ENCODE measurements at places on chromosomes 13 and 19.

- no peak for DNase-seq
These were observed 152.3 kb downstream of the TM9SF2 start for GRCh38 chr13:99653526-99653925.

- DNase-seq: no peak
These were observed 26.2 kb downstream of the OPA3 start for GRCh38 chr19:45558399-45558878.

GRCh38 chr13:70612881-70613280 lies 504.6 kb upstream of the KLHL1 start:
- no peak for DNase-seq

DNA sequence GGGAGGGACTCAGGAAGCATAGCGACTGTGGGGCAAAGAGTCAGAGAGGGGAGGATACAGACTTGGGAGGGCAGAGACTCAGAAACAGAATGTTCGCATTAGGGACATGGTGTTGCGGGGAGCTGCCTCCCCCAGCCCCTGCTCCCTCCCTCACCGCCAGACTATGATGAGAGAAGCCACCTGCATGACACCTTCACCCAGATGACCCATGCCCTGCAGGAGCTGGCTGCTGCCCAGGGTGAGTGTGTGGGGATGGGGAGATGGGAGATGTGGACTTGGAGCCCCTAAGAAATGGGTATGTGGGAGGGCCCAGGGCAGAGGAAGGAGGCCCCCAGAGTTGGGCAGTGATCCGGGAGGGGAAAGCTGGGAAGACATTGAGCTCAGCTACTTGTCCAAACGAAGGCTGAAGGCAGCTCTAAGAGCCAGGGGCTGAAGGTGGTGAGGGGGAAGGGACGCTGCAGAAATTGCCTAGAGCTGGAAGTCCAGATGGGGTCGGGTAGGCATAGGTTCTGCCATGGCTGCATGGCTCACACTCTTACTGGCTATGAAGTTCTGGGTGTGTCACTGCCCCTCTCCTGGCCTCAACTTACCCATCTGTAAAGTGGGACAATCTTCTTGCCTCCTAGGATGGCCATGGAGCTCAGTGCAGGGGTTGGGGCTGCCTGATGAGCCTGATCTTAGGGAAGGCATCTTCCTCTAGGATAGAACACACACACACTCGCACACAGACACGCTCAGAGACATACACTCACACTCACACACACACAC lies 1.4 kb downstream of the SPACA6 start:
- DNase-seq: no peak

DNA sequence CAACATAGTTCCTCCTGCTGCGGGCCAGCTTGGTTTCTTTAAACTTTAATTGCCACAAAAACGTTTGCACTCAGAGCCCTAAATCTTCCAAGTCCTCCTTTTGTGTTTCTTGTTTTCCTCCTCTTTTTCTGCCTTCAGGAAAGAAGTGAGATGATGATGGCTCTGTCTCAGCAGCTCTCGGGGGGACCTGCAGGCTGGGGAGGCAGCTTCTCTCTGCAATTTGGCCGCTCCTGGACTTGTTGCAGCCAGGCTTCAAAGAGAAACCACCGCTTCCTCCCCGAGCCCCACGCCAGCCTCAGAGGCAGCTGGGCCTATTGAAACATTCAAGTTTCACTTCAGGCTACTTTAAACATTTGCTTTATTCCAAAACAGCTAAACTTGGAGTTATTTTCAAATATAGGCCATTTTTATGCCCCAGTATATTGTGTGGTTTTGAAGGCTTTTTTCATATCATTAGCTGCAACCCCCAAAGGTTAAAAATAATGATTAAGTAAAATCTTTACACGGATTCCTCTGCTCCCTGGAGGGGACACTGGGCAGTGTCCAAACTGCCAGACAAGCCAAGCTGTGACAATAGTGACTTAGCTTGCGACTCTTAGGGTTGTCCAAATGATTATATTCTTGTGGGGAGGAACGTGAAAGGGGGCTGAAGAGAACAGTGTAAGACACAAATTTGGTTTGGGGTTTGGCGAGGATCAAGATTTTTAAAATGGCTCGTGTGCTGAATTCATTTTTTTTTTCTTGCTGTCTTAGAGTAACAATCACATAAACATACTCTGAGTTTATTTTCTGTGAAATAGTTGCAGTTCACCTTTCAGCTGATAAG lies 330.8 kb downstream of the DLEU7 start:
- DNase-seq: no peak

GRCh38 chr13:91184244-91184926 lies 163.1 kb upstream of the MIR17HG start:
- DNase-seq: no peak

- no peak for DNase-seq
These were observed 527.5 kb upstream of the NBEA start for GRCh38 chr13:34414616-34415015.

- DNase-seq: no peak
These were observed 25.4 kb upstream of the SCEL start for GRCh38 chr13:77510156-77510555.

DNA sequence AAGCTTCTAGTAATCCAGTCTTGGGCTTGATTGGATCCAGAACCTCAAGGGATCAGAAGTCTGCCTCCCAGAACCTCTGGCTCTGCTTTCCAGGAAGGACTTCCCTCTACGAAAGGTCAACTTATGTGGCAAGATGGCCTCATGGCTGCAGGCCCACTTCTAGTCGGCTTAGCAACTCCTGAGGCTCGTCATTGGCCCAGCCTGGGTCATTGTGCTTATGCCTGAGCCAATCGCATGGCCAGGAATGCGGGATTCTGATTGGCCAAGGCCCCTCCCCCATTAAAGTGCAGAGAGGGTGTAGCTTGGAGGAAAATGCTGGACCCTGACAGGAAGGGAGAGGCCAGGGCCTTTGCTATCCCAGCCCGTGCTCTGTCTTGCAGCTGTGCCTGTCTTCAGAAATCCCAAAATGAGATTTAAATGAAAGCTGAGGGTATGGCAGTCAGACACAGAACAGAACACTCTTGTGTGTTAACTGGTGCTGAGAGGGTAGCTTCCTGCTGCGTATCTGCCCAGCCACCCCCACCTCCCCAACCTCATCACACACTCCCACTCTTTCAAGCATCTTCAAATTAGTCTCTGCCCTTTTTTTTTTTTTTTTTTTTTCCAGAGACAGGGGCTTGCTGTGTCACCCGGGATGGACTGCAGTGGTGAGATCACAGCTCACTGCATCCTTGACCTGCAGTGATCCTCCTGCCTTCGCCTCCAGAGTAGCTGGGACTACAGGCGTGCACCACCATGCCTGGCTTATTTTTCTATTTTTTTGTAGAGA lies 5.5 kb upstream of the CCNE1 start:
- no peak for DNase-seq

GRCh38 chr13:103873725-103874124 lies 807.5 kb upstream of the SLC10A2 start:
- DNase-seq: no peak

DNA sequence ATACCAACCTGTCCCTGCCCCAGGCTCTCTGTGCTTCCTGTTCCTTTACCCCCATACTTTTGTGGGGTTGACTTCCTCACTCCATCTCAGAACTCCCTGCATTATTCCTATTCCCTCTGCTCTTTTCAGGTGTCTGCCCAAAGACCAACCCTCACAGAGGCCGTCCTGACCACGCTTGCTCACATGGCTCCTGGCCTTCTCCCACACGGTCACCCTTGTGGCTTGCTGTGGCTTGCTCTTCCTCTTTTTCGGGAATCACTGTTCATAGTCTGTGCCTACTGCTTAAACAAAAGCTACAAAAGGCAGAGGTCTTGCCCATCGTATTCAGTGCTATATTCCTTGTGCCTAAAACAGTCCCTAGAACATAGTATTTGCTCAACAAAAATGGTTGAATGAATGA lies 25.2 kb upstream of the ARGLU1 start:
- no peak for DNase-seq

DNA sequence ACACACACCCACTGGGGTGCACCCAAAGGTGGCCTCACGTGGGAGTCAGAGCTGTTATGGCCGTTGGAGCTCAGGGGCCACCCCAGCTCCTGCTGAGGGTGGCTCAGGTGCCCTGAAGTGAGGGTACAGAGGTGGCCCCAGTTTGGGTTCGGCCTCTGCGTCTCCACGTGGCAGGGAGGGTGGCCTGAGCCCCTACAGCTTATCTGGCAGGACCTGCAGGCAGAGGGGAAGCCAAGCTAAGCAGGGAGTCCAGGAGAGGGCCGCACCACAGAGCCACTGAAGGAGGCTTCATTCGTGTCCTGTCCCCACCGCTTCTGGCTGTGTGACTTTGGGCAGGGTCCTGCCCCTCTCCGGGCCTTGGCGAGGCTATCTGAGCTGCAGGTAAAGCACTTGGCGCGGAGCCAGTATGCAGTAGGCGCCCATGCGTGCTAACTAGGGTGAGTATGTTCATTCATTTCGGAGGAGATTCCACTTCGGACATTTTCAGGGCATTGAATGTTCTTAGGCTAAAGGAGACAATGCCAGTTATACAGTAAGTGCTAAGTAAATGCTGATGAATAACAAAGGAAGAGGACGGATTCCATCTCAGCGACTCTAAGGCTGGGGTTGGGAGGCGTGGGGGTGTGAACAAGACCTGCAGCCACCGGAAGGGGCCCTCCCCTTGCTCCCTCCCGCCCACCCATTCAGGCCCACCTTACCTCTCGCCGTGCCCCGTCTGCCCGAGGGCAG lies 4.9 kb downstream of the REX1BD start:
- DNase-seq: no peak

GRCh38 chr19:14536926-14537692 lies 7.7 kb downstream of the TECR start:
- DNase-seq: no peak

DNA sequence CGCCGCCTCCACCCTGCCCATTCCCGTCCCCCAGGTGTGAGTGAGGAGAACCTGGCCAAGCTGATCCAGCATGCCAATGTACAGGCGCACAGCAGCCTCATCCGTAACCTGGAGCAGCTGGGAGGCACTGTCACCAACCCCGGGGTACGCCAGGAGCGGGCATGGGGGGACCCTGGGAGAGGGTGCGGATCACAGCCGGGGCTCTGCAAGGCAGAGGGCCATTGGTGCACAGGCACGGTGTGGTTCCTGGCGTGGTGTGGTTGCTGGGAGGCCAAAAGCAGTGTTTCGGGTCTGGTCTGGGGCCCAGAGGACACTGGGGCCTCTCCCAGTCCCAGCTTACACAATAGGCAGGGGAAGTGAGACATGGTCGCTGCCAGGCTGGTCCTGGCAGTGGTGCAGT lies 8.3 kb downstream of the STXBP2 start:
- no peak for DNase-seq

DNA sequence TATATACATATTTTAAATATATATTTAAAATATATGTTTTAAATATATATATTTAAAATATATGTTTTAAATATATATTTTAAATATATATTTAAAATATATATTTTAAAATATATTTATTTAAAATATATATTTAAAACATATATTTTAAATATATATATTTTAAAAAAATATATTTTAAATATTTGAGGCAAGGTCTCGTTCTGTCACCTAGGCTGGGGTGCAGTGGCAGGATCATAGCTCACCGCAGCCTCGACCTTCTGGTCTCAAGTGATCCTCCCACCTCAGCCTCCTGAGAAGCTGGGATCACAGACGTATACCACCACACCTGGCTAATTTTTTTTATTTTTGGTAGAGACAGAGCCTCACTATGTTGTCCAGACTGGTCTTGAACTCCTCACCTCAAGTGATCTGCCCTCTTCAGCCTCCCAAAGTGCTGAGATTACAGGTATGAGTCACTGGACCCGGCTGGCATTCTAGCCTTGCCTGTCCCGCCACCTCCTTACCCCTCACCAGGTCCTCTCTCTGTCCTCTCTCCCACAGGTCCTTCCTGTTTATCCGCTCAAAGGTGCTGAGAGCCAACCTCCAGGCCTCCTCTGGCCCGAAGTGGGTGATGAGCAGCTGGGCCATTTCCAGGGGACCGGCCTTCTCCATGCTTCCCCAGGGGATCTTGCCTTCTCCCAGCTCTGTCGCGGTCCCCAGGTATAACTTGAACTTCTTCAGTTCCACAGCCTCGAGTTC lies 564 bp downstream of the NLRP12 start:
- DNase-seq: no peak

GRCh38 chr19:6381030-6381750 lies 5.5 kb upstream of the PSPN start:
- no peak for DNase-seq

GRCh38 chr13:97119943-97120342 lies 102.2 kb upstream of the MBNL2 start:
- DNase-seq: no peak

GRCh38 chr19:46979126-46980105 lies 40.2 kb upstream of the NPAS1 start:
- DNase-seq: no peak

DNA sequence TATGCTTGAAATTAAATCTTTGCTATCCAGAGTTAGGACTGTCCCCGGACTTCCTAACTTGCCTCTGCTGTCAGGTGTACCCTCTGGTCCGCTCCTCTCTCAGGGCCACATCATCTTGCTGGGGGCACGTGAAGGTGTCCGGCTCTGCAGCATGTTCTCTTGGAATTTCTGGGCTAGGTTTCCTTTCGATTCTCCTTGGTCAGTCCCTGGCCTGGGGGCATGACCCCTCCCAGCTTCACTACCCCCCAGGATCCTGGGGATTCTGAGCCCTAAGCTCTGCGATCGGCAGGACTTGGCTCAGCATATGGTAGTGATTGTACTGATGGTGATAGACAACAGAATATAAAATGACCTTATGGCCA lies 5.1 kb upstream of the GPI start:
- DNase-seq: no peak

DNA sequence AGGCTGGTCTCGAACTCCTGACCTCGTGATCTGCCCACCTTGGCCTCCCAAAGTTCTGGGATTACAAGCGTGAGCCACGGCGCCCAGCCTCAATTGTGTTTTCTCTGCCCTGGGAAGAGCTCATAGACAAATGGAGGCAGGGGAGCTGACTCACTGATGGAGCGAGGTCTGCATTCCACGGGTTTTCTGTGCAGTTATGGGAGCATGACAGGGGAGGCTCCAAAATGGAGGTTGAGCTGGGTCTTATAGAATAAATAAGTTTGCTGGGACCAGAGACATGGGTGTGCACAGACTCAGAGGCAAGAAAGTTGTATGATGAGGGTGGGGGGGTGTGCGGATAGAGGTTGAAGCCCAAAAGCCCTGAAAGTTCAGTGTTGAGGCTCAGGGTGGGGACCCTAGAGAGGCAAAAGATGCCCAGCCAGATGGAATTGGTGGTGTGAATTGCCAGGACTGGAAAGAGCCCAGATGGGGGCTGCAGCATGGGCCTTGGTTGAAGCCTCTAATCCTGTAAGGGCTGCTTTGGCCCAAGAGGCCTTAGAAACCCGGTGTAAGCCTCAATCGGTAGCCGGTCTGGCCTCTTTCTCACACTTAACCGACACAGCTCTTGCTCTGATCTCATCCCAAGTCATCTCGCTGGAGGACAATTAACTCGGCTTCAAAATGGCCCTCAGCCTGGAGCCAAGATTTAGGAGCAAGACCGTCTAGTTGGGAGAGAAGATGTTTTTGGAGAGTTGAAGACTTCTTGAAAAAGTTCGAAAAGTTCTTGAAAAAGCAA lies 1.9 kb downstream of the TPM4 start:
- no peak for DNase-seq

Measured in left renal pelvis (tissue), 4 donors.